ENCODE measurements at places on chromosomes 1 and 21.
A peak's percentile ranks its signal among the peaks of the same experiment; 100 is the strongest.

- no peak for DNase-seq
Measured at GRCh38 chr21:27423038-27423437, 456.1 kb upstream of the ADAMTS5 start.

GRCh38 chr1:204277563-204278219, 63.9 kb upstream of the GOLT1A start:
- no peak for DNase-seq

DNA sequence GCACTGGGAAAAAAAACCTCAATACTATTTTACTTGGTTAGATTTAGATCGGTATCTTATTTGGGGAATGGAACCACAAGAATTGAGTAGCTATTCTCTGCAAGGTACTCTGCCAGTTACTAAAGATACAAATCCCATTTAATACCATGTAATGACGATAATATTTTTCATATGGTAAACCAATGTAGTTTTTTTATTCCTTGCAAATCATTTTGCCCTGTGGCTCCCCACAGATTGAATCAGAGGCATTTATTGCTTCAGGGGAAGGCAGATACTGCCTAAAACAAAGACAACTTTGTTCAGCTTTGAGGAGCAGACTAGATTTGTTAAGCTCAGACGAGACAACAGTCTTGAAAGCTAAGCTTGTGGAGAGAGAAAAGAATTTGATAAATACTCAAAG, 226.7 kb upstream of the RUNX1 start:
- no peak for DNase-seq

DNA sequence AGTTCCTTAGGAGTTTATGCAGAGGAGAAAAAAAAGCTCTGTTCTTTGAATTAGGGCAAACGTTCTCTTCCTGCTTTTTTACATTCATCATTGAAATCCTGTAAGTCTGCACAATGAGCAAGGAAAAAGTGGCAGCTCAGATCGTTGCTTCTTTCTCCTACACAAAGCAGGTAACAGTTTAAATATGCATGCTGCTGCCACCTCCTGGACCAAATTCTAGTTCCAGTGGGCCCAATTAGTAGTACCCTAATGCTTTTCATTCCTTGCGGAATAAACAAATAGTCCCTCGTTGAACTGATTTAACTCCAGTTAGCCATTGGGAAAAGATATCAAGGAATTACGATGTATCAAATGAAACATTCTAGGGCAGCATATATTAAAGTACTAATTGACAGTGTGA, 20.1 kb downstream of the YTHDF2 start:
- DNase-seq, result peak; percentile 0

DNA sequence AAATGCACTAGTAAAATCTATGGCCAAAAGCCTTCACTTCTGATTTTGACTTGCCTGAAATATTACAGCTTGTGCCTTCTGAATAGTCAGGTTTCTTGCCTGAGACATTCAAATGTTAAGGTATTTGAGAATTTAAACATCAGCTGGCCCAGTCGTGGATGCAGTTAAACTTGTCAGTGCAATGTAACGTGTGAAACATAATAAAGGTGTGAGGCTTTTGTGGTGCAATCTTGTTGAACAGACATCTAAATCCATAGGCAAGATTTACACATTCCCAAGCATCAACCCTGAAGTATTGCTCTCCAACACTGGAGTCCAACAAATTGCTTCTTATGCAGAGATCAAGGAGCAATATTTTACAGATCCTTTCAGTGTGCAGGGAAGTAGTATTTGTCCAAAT, 4.4 kb downstream of the CCN1 start:
- no peak for DNase-seq

DNA sequence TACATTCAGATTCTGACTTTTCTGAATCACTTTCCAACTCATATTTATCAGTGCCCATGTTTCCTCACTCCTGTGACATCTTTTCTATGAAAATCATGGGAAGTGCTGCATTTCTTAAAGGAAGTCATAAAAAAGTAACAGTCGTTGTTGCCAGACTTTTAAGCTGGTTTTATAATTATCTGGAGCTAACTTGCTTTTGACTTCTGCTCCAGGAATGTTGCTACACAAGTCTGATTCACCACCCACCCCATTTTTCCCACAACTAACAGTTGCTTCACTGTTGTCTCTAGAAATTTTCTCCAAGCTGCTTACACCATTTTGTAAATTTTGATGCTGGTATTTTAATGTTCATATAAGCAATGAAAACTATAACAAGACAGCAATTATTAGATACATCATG, 12.2 kb downstream of the FCRLB start:
- DNase-seq, result no peak

DNA sequence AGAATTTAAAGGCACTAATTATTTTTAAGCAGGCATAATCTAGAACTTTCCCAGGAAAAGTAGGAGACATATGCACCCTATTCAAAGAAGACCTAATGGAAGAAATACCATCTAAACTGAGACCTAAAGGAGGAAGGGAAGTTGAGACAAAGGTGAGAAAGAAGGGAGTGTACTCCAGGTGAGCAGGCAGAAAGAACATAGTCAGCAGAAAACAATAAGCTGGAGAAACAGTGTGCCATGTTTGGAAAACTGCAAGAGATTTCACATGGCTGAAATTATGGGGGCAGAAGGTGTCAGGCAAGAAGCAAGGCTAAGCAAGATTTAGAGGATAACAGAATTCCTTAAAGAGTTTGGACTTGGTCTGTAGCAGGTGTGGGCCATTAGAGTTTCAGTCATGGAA, 167.0 kb upstream of the USP25 start:
- no peak for DNase-seq

- DNase-seq, result no peak
Measured at GRCh38 chr21:41926807-41927171, 27.0 kb downstream of the C2CD2 start.

DNA sequence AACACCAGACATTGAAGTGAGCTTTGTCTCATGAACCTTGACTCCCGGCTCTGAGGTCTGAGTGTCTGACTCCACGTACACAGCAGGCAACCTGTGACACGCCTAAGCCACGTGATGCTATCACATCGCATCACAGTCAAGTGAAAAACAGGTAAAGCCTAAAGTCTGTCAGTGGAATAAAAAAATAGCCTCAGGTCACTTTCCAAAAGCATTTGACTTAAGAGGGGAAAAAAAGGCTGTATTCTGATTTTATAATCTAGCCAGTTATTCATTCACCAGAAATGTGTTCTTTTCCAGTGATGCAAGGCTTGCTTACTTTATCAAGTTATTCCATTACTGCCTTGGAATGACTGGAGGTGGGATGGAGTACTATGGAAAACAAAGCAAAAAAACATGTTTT, 163.2 kb upstream of the HMCN1 start:
- DNase-seq, result no peak

DNA sequence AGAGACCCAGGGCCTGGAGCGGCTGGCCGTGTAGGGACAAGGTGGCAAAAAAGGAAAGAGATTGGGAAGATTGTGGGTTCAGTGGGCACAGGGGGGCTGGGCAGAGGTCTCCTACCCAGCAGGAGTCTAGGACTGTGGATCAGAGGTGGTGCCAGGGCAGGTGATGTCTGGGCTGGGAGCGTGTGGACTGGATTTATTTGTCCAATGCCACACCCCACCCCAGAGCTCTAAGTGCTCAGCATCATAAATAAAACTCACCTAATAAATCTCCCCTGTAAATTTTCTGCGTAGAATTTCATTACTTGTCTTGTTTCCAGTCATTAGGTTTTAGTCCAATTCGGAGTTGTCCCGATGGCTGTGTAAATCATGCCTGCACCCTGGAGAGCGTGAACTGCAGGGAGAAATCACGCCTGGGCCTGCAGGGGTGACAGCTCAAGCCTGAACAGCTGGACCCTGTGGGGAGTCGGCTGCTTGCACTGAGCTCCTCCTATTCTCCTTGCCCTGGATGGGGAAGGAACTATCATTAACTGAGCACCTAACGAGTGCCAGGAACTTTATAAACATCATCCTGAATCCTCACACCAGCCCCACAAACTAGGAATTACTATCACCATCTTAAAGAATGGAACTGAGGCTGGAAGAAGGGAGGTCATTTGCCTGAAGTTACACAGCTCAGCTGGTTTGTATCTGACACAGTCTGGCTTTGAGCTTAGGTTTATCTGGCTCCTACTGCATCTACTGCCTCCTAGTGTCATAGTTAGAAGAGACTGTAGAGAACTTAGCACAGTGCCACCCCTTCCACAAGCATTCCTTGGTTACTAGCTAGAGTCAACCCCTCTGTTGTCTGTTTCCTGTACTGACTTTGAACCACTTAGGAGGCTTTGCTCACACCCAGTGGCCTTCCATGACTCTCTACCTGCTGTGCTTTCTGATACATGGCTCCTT, 25.0 kb upstream of the POU3F1 start:
- no peak for DNase-seq

DNA sequence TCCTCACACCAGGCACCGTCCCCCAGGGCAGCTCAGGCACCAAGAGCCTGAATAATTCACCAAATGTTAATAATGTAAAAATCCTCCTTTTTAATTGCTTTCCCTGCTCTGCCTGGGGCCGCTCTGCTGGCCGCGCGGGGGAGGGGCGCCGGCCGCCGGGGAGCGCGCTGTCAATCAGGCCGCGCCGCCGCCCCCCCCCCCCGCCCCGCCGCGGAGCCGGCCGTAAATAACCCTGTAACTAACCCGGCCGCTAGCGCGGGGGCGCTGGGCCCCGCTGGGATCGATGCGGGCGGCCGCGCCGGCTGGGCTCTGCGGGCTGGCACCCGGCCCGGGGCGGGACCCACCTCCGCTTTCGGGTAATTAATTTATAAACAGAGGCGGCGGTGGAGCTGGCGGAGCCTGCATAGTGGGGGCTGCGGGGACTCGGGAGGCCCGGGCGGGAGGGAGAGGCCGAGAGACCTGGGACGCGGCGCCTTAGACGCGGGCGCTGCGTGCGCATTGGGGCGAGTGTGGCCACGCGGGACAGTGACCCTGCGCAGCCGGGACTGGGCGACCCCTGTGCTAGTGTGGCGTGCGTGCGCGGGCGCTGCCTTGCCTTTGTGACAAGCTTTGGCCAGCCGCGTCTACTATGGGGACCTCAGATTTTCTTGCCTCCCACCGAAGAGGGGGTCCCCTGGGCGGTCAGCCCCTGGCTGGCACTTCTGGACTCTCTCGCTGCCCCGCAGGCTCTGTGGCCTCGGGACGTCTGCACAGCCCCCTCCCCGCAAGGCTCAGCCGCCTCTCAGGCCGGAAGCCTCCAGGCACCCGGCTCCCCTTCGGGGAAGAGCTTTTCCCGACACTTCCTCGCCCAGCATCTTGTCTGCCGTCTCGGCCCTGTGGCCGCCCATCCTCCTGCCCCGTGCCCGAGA, 16.6 kb downstream of the SAMD11 start:
- no peak for DNase-seq

GRCh38 chr1:41574842-41575241, 90.4 kb upstream of the EDN2 start:
- no peak for DNase-seq

GRCh38 chr1:207815466-207815865, 63.6 kb downstream of the CD46 start:
- DNase-seq, result no peak

GRCh38 chr1:22804406-22804805, 93.8 kb downstream of the EPHB2 start:
- DNase-seq, result no peak

DNA sequence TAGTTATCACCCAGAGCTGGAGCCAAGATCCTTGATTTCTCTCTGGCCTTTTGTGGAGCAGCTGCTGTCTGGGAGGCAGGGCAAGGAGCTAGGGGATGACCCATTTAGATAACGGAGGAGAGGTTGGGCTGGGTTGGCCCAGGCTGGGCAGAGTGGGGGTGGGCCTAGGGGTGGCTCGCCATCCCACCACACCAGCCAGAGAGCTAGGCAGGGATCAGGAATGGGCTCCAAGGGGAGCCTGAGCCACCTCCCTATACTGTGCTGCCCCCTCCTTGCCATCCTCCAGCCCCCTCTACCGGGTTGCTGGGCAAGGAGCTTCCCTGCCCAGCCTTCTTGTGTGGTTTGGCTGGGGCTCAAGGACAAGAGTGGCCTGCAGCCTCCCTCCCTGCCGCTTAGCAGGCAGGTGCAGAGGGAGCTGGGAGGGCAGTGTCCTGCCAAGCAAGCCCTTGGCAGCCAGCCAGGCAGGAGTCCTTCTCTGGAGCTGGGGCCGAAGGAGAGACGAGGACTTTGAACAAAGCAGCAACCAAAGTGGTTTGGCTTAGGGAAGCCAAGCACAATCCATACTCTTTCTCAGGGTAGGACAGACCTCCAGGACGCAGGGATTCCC, 4.1 kb downstream of the NUAK2 start:
- DNase-seq, result peak; percentile 34

DNA sequence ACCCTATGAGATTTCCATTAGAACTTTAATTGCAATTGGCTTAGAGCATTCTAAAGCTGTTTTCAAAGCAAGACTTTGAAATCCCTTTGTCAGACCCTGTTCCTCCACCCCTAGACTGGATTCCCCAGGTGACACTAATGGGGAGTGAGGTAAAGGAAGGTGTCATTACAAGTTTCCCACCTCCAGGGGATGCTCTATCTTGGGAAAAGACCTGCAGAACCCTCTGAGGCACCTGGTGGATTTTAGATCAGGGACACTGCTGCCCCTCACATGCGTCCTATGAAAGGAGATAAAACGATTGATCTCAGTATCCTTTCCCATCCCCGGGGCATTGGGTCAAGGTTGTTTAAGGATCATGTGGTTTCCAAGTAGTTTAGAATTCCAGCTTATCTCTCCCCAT, 80.3 kb upstream of the RGS4 start:
- DNase-seq, result no peak

DNA sequence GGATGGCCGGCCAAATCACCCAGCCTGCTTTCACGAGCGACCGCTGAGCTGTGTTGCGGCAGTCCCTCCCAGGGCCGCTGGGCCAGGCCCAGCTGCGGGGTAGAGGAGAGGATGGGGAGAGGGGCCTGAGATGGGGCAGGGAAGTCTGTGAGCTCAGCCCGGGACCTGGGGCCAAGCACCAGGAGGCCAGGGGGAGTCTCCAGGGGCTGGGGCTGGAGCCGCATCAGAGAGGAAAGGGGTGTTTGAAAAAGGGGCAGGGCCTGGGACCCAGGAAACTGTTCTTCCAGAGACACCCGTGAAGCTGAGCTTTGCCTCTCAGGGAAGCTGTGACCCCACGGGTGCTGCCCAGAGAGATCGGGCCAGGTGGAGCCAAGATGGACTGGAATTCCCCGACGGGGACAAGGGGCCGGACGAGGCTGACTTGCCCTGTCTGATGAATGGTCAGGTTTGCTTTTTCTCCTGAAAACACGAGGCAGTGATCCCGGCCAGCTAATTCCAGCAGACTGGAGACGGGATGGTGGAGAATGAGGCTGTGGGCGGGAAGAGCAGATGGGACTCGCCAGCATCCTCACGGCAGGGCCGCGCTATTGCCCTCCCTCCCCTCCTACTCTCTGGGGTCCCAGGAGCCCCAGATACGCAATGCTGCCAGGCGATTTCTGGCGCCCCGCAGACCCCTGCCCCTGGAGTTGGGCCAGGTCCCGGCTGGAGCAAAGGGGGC, 40.3 kb upstream of the COL18A1 start:
- no peak for DNase-seq

- no peak for DNase-seq
Measured at GRCh38 chr1:37358992-37359391, 115.4 kb upstream of the ZC3H12A start.

- DNase-seq, result no peak
Measured at GRCh38 chr1:32981003-32981901, 16.6 kb upstream of the RNF19B start.

GRCh38 chr1:208314431-208314830, 70.2 kb upstream of the PLXNA2 start:
- DNase-seq, result no peak
